Stimulated activated CD4-positive, alpha-beta T cell treated with anti-CD3 and anti-CD28 coated beads, Interleukin-1b, Interleukin-23, amount 100 ng/mL, for 48 hours (primary cell): ENCODE measurements at places on chromosomes 3 and 15.

GRCh38 chr15:42175671-42176070, 19.2 kb upstream of the PLA2G4F start:
- no peak for DNase-seq

DNA sequence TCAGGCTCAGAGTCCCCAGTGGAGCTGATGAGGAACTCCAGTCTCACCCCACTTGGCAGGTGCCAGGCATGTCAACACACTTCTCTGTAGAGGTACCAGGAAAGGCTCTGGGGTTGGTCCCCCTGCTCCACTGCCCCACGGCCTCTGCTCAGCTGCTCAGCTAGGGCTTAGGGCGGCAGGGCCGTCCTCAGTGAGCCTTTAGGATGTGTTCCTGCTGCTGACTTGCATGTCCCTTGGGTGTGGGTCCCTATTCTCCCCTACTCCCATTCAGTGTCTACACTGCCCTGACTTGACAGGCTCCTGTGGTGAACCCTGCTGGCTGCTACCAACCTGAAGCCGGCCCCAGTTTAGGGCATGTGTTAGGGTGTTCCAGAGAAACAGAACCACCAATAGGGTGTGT, 17.9 kb upstream of the POLG start:
- DNase-seq: no peak

DNA sequence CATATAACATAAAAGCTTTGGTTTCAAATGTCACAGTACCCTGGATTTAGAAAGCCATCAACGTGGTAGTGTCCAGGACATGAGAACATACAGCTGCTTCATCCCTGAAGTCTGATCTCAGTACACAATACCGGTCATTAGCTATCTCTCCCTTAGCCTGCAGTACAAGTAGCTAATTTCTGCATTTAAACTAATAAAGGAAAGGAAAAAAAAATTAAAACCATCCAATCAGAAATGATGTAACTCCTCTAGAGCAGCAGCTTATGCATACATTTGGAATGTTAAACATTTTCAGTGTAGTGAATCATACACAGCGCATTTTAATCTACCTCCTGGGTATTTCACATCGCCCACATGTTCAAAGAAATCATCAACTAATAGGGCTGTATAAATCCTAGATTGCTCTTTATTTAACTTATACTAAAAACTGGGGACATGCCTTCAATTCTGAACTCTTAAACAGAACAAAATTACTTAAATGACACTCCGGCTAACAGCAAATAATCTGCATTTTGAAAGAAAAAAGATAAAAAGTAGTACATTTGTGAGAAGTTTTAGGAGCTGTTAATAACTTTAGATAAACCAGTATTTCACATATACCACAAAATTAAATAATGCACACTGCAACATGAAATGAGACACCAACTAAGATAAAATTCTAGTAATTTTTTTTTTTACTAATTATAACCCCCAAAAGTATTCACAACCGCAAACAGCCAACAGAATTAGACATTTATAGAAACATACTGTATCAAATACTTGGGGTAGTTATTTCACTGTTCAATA, 3.7 kb downstream of the IGF2BP2 start:
- no peak for DNase-seq

- no peak for DNase-seq
These were observed 32.0 kb downstream of the PLA2G4D start for GRCh38 chr15:42062284-42062806.

- no peak for DNase-seq
These were observed 4.6 kb upstream of the TRIM71 start for GRCh38 chr3:32813180-32813579.

DNA sequence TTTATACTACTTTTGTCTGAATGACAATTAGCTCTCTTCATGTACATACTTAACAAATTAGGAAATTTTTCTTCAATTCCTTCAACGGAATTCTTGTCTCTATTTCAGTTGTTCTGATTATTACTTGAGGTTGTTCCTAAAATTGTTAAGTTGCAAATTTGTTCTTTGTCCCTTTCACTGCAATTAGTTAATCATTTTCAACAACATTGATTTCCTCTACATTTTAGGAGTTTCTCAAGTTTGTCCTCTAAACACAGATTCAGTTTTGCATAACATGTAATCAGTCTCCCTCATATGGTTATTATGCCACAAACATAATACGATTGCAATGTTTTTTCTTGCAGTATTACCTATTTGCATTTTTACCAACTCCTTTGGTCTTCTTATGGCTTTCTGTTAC, 283.5 kb downstream of the SV2B start:
- no peak for DNase-seq

GRCh38 chr3:120049881-120050539, 44.2 kb downstream of the GSK3B start:
- no peak for DNase-seq

- peak; percentile 18 for DNase-seq
These were observed 328.3 kb downstream of the THSD4 start for GRCh38 chr15:71443538-71443937.

DNA sequence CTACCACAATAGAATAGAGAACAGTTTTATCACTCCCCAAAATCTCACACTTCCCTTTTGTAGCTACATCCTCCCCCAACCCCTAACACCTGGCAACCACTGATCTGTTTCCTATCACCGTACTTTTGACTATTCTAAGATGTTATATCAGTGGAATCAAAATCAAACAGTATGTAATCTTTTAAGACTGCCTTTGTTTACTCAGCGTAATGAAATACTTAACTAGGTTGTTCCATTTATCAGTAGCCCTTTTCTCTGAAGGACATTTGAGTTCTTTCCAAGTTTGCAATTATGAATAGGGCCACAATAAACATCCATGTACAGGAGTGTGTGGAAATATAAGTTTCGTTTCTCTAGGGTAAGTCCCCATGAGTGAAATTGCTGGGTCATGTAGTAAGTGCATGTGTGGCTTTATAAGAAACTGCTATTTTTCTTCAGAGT, 372.3 kb downstream of the SV2B start:
- DNase-seq: peak; percentile 16

DNA sequence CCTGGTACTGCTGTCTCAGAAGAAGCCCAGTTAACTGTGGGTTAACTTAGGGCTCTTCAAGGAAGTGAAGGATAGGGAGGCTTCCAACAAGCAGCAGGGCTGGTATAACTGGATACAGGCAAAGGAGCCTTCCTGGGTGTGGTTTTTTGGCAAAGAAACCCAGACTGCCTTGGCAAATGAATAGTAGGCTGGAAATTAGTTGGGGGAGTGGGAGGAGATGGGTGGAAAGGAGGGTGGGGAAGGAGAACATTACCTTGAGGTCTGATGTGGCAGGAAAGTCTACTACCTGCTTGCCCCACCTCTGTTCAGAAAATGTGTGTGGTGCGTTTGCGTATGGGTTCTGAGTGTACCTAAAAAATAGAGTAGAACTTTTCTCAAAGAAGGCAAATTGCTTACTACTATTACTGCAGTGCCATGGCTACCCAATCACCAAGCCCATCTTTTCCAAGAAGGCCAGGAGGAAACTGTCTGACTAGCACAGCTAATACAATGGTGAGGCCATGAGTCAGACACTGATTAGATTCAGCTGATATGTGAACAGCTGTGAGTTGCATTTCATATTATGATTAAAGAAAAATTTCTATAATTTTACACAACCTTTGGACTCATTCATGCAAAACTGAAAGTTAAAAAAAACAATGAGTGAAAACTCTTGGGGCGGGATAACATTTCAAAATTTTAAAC, 55.2 kb downstream of the SPTSSB start:
- DNase-seq: no peak

GRCh38 chr3:172551874-172552273, 28.6 kb upstream of the TNFSF10 start:
- no peak for DNase-seq
